Fibroblast of lung (primary cell): ENCODE measurements at places on chromosomes 12 and 14.

DNA sequence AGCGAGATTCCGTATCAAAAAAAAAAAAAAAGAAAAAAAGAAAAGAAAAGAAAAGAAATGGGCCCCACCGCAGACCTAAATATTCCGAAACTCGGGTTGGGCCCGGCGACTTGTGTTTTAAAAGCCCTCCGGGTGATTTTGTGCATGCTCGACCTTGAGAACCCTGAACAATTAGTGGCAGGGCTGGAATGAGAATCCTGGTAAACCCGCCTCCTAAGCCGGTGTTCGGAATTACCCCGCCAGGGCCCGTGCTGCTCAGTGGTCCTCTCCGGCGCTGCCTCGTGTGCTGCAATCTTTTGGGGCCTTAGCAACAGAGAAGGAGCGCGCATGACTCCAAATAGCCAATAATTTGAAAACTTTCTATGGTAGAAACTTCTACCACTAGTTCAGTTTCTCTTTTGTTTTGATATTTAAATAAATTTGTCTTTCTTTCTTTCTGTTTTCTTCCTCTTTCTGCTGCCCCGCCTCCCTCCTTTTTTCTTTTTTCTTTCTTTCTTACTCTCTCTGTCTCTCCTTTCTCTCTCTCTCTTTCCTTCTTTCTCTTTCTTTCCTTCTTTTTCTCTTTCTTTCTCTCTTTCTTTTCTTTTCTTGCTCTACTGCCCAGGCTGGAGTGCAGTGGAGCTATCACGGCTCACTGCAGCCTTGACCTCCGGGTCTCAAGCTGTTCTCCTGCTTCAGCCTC lies 1.5 kb upstream of the GALNT6 start:
- DNase-seq: peak; percentile 54

GRCh38 chr12:112823582-112824149 lies 32.1 kb downstream of the RPH3A start:
- no peak for DNase-seq

GRCh38 chr14:57502586-57503254 lies 9.1 kb upstream of the CCDC198 start:
- peak; percentile 66 for DNase-seq

- DNase-seq: no peak
Measured at GRCh38 chr14:57549765-57550420, 56.2 kb upstream of the CCDC198 start.

- DNase-seq: peak; percentile 64
Measured at GRCh38 chr12:76158518-76159321, 74.2 kb upstream of the NAP1L1 start.

DNA sequence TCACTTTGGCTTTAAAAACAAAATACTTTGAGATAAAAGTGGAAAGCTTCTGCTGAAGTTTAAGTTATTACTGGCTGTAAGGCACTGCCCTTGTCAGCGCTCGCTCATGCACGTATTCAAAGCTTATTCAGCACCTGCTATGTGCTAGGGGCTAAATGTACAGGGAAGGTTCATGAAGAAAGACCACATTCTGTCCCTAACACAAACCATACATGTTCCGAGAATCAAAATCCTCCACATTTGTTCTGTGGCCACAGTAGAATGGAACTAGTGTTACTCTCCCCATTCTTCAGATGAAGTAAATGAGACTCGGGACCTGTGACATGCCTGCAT lies 33.8 kb upstream of the GPR68 start:
- no peak for DNase-seq

DNA sequence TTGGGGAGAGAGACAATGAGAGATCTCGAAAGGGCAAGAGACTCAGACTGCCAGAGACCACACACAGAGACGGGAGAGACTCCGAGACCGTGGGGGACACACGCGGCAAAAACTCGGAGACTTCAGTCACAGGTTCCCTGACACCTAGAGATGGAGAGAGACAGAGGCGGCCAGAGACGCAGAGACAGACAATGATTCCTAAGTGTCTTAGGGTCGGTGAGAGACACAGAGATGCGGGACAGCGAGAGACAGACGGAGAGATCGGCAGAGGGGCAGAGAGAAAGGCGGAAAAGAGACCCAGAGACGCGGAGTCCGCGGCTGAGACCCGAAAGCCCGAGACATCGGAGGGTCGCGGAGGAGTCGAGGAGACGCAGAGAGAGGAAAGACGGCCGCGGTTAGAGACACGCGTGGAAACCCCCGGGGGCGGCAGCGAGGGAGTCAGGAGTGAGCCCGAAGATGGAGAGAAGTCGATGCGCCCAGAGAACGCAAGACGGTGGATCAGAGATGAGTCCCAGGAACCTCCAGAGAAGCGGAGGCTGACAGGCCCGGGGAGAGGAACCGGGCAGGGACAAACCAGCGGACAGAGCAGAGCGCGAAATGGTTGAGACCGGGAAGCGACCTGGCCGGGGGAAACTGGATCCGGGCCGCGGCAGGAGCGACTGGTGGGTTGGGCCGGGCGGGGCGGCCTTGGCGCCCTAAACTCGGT lies 7.8 kb downstream of the LHX5 start:
- DNase-seq: no peak

- no peak for DNase-seq
Measured at GRCh38 chr14:100572543-100572942, 14.7 kb downstream of the BEGAIN start.

DNA sequence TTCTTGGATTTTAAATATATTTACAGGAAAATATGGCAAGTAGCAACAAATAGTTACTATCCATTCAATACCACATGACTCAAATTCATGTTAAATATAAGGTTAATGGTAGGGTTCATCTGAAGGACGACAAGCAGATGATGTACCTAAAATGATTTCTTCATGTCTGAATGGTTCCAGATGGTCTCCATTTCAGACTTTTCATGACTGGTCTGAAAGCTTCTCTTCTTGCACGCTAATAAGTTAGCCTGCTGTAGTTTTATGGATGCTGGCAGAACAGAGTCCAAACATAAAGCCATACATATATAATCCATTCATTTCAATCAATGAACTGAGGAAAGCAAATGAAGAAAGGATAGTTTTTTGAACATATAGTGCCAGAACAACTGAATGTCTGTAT lies 257.0 kb upstream of the MGAT4C start:
- DNase-seq: no peak

- DNase-seq: no peak
Measured at GRCh38 chr14:34883954-34884353, 8.8 kb upstream of the BAZ1A start.

DNA sequence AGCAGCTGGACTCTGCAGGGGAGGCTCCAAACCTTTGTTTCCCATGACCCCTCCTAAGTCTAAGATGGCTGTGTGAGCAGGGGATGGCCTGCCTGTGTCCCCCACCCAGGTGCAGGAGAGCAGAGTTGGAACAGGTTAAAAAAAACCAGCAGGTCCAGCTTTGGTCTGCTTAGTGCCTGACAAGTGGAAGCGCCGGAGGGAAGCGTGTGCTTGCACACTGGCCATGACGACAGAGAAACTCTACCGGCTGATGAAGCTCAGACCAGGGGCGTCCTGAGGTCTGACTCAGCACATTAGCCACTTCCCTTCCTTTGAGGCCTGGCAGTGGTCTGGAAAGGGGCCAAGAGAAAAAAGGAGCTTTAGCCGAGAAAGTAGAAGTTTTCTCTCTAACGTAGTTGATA lies 280.1 kb downstream of the VRK1 start:
- DNase-seq: peak; percentile 93

DNA sequence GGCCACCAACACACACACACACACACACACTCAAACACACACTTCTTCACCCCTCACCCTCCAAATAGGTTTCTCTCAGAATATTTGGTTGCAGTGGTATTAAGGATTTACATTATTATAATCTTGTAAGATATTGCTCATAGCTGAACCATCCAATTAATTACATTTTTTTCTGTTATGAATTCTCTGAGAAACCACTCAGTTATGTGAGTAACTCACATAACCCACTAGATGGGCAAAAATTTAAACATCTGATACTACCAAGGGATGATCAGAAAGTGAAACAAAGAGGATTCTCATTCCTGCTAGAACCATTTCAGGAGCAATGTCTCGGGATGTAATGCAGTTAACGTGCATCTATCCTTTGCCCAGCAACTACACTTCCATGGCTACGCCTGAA lies 31.6 kb downstream of the TMTC1 start:
- DNase-seq: peak; percentile 49

DNA sequence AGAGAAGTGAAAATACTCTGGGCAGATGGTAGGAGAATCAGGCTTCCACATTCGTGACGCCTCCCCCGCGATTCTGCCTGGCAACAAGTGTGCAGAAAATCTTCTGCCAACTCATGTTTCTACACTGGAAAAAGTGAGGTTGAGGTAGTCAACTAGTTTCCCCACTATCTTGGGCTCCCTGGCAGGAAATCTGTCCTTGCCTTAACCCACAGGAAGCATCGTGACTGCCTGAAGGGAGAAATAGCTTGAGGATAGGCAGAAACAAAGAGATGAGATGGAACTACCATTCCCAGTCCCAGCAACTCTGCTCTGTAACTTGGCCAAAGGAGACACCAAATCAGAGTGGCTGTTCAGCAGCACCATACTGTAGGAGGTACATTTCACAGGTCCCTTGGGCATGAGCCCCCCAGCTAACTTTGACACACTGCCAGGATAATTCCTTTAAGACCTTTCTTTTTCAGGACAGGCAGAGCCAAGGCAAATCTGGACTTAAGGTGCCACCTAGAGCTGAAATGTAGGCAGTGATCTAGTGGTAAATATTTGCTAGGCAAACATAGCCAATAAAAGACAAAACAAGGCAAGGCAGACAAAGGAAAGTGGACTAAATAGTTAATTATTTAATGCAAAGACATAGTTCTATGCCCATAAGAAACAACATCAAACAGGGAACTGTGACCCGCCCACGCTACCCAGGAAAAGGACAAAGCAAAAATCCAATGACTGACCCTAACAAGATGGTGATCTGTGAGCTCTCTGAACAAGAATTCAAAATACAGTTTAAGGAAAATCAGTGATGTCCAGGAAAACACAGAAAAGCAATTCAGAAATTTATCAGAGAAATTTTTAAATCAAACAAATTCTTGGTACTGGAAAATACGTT lies 205.1 kb downstream of the PTPRO start:
- peak; percentile 14 for DNase-seq

DNA sequence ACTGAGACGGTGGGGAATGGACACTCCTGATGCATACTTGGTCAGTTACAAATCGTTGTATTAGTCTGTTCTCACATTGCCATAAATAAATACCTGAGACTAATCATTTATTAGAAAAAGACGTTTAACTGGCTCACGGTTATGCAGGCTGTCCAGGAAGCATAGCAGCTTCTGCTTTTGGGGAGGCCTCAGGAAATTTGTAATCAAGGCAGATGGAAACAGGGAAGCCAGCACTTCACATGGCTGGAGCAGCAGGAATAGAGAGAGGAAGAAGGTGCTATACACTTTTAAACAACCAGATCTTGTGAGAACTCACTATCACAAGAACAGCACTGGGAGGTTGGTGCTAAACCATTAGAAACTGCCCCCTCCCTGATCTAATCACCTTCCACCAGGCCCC lies 418.2 kb downstream of the FLRT2 start:
- no peak for DNase-seq

DNA sequence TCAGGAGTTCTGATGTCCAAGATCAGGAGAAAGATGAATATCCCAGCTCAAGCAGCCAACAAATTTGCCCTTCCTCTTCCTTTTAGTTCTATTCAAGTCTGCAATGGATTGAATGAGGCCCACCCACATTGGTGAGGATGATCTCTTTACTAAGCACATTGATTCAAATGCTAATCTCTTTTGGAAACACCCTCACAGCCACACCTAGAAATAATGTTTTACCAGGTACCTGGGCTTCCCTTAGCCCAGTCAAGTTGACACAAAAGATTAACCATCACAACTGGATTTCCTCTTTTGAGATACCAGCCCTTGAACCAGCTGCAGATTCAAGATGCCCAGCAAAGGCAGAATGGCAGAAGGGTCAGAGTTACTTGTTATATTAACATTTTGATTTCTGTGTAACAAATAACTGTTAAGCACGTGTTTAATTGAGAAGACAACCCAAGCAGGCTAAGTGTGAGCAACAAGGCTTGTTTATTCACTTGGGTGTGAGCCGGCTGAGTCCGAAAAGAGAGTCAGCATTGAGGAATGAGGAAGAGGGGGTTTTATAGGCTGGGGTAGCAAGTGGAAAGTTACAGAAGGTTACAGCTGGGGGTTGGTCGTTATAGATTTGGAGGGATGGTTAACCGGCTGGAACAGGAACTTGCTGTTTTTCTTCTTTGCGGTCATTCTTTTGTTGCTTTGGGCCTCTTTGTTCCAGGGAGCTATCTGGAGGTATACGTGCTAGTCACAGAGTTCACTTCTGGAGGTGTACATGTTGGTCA lies 180.3 kb downstream of the EMP1 start:
- no peak for DNase-seq

DNA sequence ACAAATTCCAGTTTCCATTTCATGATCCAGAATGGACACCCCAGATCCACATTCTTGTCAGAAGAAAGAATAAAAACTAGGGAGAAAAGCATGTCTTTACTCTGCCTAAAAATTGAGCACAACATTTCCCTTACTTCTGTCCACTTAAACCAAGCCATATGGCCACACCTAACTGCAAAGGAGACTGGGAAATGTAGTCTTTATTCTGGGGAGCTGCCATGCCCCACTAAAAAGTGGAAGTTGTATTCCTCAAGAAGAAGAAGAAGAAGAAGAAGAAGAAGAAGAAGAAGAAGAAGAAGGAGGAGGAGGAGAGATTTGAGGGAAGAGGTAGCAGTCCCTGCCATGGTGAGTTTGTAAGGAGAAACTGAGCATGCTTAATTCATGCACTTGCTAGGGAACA lies 84.5 kb downstream of the GPR65 start:
- DNase-seq: no peak

DNA sequence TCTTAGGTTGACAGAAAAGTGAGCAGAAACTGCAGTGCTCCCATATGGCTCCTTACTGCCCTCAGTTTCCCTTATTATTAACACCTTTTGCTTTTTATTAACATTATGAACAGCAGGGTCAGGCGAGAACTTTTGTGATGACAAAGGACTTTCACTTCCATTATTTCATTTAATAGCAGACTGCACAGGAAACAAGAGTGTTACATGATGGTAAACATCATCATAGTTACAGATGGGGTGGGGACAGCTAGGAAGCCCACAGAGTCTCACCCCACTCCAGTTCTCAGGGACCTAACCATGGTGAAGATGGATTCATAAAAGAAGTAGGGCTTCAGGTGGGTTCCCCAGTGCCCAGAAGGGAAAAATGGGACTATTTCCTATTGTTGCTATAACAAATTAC lies 110.1 kb upstream of the PELI2 start:
- DNase-seq: no peak

DNA sequence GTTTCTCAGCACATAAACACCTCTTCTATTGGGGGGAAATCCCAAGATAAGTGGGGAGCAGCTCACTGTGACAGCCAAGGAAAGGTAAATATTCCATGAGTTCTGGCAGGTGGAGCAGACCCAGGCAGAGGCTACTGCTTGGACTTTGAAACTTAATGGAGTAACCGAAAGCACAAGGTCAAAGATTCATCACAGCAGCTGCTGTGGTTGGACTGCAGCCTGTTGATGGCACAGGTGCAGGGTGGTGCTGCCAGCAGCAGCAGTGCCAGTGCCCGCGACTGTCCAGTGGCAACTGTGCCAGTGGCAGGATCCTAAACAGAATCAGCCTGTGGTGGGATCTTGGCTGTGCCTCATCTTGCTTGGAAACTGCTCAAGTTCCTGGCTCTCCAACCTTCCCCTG lies 81.4 kb upstream of the ARID2 start:
- no peak for DNase-seq
